ENCODE measurements at places on chromosomes 2 and 18.

- no peak for DNase-seq
Measured at GRCh38 chr2:67724261-67724660, 327.1 kb downstream of the ETAA1 start.

GRCh38 chr2:236545248-236545658, 24.4 kb upstream of the ACKR3 start:
- DNase-seq: no peak

DNA sequence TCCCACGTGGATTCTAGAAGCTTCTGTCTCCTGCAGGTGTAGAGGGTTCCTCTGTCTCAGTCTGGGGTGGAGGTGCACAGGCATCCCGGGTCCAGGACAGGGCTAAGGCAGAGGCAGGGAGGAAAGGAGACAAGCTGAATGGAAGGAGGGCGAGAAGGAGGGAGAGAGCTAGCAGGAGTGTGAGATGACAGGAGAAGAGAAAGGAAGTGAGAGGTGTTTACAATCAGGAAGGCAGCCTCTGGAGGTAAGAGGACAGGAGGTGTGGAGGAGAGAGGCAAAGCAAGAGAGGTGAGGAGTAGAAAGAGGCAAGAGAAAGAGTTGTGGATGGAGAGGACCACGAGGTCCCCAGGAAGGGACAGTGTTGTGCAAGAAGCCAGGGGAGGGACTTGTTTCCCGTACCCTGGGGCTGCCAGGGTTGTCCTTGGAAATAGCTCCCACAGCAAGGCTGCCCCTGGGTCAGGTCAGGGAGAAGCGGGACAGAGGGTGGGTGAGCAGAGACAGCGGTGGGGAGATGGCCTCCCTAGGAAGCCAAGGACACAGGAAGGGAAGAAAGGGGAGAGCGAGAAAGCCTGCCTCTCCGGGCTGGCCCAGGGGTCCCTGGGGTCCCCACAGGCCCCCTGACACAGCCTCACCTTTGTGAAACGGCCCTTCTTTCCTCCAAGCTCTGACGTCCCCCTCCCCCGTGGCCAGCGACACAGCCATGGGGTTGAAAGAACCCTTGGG, 136.9 kb downstream of the CYP26B1 start:
- DNase-seq: no peak

DNA sequence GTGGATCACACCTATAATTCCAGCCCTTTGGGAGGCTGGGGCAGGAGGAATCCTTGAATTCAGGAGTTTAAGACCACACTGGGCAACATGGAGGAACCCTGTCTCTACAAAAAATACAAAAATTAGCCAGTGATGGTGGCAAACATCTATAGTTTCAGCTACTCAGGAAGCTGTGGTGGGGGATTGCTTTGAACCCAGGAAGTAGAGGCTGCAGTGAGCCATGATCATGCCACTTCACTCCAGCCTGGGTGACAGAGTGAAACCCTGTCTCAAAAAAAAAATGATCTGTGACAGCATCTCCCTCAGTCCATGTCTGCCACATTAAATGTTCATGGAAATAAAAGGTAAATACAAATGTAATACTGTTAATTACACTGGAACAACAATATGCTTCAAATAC, 121.4 kb upstream of the COL5A2 start:
- no peak for DNase-seq

DNA sequence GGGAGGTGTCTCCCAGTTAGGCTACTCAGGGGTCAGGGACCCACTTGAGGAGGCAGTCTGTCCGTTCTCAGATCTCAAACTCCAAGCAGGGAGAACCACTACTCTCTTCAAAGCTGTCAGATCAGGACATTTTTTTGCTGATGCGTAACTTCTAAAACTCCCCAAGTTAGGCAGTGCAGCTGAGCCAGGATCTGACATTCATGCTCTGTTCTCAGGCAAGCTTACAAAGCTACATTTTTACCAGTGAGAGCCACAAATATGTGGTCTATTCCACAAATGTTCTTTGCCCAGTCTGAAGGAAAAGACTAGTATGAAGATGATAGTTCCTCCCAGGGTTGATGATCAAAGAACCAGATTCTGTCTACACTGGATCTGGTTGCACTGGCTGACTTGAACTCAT, 184.1 kb downstream of the MTCL1 start:
- no peak for DNase-seq

DNA sequence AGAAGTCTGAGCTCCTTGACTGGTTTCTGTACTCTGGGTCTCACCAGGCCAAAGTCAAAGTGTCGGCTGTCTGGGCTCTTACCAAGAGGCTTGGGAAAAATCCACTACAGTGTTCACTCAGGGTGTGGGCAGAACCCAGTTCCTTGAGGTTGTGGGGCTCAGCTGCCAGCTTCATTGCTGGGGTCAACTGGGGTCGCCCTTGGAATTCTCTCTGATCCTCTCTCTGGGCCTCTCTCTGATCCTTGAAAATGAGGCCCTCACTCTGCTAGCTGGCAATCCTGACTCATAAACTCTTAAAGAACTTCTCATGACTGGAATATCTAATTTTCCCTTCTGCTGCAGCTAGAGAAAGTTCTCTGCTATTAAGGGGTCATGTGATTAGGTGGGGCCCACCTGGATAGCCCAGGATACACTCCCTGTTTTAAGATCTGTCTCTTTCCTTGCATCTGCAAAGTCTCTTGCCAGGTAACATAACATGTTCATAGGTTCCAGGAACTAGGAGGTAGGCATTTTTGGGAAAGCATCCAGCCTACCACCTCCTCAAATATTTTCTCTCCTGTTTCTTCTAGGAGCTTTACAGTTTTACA, 66.3 kb downstream of the SP110 start:
- no peak for DNase-seq

- DNase-seq: no peak
Measured at GRCh38 chr2:217960351-217960750, 42.4 kb downstream of the TNS1 start.

- DNase-seq: no peak
Measured at GRCh38 chr2:135667045-135667444, 74.6 kb upstream of the UBXN4 start.

GRCh38 chr18:25141886-25142285, 210.1 kb downstream of the ZNF521 start:
- DNase-seq: no peak

DNA sequence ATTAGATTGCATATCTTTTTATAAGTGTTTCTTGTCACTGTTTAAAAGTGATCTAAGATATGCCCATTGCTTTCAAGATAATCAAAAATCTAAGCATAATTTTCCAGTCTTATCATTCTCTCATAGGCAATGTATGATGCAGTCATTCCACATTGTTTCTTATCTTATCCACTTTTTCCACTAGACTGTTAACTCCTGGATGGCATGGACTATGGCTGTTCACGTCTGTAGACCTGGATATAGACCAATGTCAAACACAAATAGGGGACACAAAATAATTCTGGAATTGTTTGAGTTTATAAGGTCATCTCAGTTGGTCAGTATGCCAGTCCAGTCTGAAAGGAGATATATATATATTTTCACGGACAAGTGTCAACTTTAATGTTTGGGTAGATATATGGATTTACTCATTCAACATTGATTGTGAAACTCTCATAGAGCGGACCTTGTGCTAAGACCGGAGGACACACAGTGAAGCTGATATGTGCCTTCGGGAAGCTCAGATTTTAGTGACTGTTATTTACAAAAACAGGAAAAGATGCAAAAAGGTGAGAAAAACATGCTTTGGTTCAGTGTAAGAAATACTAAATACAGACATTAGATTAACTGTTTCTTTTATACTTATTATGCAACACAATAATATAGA, 689.4 kb upstream of the SLC8A1 start:
- no peak for DNase-seq

GRCh38 chr18:1522249-1522615, 617.6 kb downstream of the ADCYAP1 start:
- no peak for DNase-seq

- DNase-seq: no peak
Measured at GRCh38 chr2:118000041-118000440, 13.8 kb downstream of the CCDC93 start.
